ENCODE measurements at places on chromosomes 5 and 9.

- no peak for DNase-seq
Measured at GRCh38 chr5:126848253-126848652, 71.3 kb downstream of the LMNB1 start.

GRCh38 chr9:125754096-125754495 lies 6.9 kb downstream of the PBX3 start:
- no peak for DNase-seq

DNA sequence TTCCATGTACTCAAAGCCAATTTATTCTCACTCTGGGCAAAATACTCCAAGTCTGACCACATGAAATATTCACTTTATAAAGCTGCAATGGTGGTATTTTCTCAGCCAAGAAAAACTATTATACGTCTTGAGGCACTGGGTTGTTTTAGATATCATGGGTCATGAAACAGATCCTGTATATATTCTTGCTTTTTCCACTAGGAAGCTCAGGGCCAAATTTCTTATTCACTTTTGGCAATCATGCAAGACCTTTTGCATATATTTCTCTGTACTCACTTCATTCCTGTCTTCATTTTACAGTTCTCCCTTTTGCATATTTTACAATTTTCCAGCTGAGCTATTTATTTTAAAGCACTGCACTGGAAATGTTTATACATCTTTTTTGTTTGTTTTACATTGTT lies 49.8 kb downstream of the GABBR2 start:
- DNase-seq: peak; percentile 29

DNA sequence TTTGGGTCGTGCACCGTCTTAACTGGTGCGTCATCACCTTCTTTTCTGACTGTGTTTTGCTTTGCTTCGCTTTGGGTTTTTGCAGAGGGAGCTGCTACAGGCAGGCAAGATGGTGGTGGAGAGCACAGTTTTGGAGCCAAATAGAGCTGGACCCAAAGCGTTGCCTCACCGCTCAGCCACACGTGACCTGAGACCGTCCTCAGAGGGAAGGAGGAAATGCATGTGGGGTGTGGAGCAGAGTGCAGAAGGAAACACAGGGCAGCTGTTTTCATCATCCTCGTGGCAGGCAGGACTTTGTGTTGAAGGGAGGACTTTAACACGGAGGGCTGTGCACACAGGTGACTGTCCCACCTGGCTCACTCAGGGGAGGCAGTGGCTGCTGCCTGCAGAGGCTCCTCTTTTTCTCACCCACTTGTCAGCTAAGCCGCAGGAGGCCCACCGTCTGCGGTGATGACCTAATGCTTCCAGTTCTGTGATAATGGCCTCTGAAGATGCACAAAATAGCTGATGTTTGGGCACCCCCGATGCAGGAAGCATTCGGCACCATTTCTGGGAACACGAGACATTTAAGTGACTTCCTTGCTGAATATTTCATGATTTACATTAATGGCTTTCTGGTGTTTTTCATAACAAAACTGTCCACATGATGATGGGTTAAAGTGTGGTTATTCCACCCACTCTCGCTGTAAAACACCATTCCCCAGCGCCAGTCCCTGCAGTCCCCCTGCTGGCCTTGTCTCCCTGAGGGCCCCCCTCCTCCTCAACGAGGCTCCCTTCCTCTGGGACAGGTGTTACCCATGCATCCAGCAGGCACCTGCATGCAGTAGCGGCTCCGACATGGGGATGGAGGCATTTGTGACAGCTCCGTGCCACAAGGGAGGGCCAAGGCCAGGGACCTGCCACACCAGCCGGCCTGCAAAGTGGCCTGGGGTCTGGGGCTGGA lies 12.4 kb upstream of the UBAC1 start:
- DNase-seq: no peak

DNA sequence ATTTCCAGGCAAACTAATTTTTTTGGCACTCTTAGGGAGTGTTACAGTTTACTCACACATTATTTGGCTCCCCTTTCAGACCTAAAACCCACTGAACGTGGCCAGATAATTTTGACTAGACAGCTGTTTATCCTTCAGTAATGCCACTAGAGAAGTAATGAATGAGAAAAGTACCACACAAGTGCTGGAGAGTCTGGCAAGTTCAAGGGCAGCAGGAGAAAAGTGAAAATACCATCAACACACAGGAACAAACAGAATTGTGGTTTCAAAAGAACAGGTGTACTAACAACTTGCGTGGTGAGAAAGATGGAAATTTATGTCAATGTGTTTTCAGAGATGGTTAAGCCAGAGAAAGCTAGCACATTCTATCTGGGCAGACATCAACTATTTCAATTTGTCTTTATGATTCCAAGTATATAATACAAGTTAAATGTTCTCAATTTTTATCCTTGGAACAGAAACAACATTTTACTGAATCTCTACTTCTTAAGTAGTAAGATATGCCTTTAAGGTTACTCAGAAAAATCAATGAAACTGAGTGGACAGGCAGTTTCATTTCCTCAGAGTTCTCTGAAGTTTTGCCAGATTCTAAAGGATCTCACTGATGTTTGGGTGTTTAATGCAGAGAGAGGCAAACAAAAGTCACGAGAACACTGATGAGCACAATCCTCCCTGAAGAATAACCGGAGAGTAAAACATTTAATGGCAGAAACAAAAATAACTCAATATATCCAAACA lies 91.0 kb downstream of the ARSB start:
- DNase-seq: no peak

DNA sequence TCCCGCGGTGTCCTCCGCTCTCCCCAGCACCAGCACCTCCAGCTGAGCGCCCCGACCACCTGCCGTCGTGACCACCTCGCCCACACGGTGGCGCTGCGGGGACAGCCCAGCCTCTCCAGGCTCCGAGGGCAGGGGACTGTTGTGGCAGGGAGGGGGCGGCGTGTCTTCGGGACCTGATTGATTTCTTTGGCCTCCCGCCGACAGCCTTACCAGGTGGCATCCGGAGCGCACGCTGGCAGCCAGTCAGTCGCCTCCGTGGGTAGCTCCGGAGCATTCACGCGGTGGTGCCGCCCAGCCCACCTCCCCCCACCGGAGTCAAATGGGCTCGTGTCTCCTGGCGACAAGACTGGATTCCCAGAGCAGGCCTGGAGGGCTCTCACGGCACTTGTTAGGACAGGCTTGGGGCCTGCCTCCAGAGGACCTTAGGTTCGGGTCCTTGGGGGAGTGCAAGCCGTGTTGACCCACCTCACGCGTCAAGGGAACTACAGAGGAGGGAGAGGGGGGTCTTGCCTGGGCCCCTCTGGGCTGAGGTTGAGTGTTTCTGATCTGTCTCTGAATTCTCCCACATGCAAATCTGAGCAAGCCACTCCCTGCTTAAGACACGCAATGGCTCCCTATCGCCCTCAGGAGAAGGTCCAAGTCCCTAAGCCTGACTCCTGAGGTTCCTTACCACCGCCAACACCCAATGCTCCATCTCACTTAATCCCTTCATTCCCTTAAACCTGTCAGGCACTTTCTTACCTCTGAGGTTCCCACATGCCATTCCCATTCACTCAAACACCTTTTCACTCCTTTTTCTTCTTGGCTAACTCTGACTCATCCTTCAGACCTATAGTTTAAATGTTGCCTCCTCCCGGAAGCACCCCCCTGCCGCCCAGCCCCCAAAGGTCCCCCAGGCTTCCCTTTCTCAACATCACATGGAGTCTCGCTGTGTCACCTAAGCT lies 51.2 kb upstream of the GGTA1 start:
- peak; percentile 65 for DNase-seq

DNA sequence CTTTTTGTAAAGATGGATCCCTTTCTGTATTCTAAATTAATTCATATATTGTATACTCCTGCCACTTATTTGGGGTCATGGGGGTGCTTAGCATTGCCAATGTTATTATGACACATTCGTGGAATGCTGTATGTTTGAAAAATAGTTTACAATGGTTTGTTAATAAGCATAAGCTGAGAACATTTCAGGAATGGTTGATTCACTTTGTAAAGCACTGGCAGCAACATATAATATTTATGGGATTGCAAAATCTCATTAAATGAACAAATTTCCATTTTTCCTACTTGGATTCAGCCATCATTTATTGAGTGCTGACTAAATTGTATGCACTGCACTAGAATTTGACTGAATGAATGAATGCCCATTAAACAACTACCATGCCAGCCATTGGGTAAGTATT lies 215.2 kb upstream of the KLF4 start:
- DNase-seq: no peak

DNA sequence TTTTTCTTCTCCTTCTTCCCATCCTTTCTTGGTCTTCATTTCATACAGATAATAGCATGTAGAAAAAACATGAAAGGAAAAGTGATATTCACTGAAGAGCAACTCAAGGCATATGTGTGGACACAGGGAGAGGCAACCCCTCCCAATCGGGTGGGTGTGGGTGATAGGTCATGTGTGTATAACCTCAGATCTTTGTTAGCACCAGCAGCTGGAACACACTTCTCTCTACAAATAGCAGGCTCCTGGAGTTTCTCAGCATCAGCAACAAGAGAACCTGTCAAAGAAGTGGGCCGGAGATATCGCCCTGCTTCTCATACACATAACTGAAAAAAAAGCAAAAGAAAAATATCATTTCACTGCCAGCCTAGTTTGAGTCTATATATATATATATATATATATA lies 426.4 kb downstream of the DTWD2 start:
- DNase-seq: no peak

DNA sequence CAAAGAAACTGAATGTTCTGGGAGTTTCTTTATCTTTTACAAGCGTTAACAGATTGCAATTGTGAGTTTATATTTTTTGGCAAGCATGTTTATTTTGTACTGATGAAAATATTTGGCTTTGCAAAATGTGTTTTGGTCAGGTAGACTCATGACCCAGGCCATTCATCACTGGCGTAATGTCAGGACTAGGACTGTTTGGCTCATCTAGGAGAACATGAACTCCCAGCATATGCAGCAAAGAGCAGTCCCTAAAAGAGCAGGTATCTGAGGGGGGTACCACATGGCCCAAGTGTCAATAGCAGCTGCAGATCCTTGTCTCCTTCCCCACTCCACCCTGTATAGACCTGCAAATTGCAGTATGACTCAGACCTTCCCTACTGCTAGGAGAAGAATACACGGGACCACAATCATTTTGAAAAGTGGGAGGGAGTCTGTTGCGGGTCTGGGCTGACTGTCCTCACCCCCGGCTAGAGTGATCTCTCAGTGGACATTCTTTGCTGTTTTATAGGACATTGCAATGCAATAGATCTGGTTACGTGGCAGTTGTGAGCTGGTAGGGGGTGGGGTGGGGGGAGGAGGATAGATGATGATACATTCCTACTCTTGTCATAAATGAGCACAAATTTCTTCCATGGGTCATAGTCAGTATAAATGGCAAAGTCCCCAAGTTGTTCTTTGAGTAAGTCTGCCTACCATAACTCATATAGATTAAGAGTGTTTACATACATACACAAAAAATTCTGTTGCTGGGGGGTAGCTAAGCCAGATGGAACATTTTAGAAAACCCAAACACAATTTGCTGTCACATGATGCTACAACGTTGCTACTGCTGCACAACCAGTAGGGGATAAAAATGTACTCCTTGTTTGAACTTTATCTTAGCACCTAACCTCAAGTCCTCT lies 20.8 kb upstream of the SNCAIP start:
- DNase-seq: peak; percentile 21

DNA sequence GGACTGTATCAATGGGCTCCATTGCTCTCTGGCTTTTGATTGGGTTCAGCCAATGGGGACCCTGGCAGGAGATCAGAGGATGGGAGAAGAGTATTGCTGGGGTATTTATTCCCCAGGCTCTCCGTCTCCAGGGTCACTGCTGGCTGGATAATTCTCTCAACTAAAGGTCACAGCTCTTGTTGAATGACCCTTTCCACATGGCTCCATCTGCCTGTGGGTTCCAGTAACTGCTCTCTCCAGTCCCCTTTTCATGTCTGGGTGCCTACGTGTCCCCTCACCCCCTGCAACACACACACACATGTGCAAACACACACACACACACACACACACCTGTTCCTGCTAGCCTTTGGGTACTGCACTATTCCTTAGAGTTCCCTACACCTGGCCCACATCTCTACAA lies 53.9 kb upstream of the RIC1 start:
- DNase-seq: no peak

GRCh38 chr5:65204966-65205365 lies 276.8 kb downstream of the ADAMTS6 start:
- DNase-seq: peak; percentile 53

- DNase-seq: no peak
Measured at GRCh38 chr5:73899055-73899454, 273.1 kb downstream of the ARHGEF28 start.

DNA sequence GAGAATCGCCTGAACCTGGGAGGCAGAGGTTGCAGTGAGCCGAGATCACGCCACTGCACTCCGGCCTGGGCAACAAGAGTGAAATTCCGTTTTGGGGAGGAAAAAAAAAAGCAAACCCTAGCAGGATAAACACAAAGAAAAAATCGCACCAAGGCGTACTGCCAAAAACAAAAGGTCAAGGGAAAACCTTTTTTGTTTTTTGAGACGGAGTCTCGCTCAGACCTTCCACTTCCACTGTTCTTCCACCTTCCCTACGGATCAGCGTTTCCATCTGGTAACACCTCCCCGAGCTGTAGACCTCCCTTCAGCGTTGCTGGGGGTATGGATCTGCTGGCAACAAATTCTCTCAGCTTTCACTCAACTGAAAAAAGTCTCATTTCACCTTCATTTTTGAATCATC lies 20.1 kb upstream of the FCN2 start:
- DNase-seq: no peak

DNA sequence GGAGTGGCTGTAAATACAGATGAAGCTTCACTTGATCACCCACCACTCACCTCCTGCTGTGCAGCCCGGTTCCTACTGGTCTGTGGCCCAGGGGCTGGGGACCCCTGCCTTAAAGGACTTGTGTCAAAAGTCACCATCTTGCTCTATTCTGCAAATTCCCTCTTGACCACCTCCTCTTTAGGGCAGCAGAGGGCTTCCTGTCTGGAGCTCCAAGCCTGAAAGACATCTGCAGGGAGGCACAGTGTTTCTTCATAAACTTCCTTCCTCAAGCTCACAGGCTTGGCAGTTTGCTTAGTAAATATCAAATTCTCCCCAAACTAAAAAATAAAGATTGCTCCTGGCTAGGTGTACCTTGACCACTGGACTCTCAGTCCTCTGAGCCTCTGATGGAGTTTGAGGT lies 104.4 kb downstream of the FRMD3 start:
- no peak for DNase-seq

DNA sequence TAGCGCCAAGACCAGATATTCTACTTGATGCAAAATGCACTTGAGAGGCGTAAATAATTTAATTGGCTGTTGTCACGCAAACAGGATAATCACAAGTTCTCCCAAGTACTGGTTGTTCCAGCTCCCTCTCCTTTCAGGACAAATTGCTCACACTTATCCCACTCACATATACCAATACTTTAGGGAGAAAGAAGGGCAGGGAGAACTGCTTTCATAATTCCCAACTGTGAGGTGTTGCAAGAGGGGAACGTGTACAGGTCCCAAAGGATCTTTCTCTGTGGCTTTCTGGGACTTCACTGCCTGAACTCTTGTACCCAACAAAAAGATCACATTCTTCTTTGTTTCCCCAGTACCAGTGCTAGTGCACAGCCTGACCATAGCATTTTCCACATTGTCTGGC lies 21.5 kb upstream of the TGFBI start:
- DNase-seq: no peak

DNA sequence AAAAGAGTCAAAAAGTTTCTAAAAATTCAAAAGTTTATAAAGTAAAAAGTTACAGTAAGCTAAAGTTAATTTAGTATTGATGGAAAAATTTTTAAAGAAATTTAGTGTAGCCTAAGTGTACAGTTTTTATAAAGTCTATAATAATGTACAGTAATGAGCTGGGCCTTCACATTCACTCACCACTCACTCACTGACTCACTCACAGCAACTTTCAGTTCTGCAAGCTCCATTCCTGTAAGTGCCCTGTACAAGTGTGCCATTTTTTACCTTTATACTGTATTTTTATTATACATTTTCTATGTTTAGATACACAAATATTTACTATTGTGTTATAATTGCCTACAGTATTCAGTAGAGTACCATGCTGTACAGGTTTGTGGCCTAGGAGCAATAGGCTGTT lies 239.5 kb upstream of the MAP3K1 start:
- no peak for DNase-seq
